ENCODE measurements at places on chromosomes 12 and 14.

- no peak for DNase-seq
Observed at GRCh38 chr12:11780521-11781101, 131.1 kb downstream of the ETV6 start.

- DNase-seq: no peak
Observed at GRCh38 chr12:94165138-94165537, 16.8 kb downstream of the PLXNC1 start.

GRCh38 chr14:59852350-59852749 lies 18.2 kb downstream of the RTN1 start:
- DNase-seq: no peak

DNA sequence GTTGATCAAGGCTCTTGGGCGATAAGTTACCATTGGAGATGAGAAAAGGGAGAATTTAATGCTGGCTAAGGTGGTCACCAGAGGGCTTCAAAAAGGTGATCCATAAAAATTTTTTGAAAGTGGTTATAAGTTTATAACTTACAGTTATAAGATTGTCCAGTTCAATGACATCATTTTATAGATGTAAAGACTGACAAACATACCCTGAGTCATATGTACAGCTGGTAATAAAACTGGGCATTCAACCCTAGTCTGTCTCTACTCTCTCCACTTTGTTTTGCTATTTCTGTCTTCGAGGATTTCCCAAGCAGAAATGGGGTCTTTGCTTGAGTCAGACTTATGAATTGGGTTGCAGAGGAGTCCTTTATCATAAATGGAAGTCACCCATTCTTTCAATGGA lies 454.0 kb downstream of the SOX5 start:
- DNase-seq: no peak

- no peak for DNase-seq
Observed at GRCh38 chr12:53230108-53230845, 1.7 kb downstream of the RARG start.

- DNase-seq: no peak
Observed at GRCh38 chr12:83224012-83224411, 537.3 kb downstream of the TMTC2 start.

DNA sequence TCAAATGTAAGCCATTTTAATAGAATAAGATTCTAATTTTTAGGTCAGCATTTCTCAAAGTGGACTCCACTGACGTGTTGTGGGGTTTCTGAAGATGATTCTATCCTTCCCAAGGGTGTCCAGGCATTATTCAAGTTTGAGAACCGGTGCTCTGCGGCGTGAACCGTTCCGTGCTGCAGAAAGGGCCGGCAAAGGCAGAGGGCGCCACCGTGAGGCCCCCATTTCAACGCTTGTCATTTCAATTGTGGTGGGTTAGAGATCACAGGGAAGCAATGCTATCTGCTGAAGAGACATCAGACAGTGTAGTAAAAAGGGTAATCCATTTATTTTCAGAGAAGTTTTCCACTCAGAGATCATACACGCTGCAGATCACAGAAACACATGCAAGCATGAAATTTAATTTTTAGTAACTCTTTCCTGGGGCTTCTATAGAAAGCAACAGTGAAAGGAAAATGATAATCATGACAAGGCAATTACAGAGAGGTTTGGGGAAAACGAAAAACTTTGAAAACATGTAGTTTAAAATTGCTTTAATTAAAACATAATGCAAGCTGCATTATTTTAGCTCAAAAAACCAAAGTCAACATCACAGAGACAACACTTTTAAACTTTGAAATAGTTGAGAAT lies 201.7 kb downstream of the EXOC5 start:
- no peak for DNase-seq

DNA sequence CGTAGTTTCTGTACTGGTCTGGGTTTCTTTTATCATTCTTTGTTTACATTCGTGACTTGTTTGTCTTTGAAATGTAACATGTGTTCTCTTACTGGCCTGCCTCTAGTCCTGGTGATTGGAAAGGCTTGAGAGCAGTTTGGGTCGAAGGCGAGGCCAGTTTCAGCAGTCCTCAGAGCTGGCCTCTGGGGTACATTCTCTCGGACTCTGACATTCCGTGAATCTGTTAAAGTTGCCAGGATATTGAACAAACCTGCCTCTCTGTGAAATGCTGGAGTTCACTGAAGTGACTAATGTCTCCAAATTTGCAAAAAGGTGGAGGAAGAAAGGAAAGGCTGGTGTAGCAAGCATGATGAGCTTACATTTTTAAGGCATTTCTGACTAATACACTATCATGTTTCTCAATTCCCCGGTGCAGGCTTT lies 1.5 kb downstream of the PLEKHA5 start:
- DNase-seq: no peak

DNA sequence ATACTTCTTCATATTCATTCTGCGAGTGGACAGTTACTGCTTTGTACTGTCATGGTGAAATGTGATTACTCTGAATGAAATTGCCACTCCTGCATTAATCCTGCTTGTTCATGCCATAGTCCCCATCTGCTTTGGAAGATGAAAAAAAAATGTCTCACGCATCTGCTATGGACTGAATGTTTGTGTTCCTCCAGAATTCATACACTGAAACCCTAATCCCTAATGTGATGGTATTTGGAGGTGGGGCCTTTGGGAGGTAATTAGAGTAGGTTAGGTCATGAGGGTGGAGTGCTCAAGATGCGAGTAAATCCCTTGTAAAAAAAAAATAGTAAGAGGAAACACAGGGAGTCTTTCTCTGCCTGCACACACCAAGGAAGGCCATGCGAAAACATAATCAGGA lies 427.2 kb downstream of the TMTC2 start:
- DNase-seq: no peak

- no peak for DNase-seq
Observed at GRCh38 chr14:86501611-86502010, 971.7 kb downstream of the FLRT2 start.

DNA sequence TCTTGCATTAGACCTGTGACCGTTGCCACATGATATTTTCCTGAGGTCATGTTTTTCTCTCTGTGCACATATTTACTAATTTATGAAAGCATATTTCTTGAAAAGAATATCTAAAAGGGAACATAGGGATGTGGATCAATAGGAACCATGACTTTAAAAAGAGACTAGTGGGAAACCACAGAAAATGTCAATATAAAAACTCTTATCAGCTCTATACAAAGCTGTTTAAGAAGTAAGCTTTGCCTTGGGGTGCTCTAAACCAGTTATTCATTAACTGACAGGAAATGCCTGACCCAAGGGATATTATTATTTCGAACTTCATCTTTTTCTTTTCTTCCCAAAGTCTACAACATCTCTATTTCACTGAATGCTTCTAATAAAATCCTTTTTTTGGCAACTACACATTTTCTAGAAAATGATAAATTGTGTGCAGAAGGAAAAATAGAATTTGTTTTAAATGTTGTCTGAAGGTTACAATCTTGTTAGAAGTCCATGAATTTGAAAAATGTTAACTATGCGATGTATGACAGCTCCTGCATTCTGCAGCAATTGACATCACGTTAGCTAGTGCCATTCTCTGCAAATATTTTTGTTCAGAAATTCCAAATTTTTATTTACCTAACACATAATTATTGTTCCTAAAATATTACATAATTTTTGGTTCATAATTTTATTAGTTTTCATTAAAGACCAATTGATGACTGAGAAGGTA lies 345.0 kb downstream of the SLC16A7 start:
- no peak for DNase-seq

DNA sequence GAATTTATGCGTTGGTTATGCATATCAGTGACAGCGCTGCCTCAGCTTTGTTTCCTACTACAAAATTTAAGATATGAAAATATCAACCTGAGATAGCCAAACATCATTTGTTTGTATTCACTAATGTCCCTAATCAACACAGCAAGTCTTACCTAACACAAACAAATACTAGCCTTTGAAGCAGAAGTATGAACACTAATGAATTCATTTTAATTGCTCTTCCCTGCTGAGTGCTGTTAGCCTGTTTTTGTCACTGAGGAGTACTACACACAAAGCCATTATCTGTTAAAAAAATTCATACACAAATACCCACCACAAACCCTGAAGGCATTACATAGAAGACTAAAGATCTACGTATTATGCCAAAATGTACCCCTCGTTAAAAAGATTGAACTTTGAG lies 150.8 kb downstream of the HELB start:
- no peak for DNase-seq

DNA sequence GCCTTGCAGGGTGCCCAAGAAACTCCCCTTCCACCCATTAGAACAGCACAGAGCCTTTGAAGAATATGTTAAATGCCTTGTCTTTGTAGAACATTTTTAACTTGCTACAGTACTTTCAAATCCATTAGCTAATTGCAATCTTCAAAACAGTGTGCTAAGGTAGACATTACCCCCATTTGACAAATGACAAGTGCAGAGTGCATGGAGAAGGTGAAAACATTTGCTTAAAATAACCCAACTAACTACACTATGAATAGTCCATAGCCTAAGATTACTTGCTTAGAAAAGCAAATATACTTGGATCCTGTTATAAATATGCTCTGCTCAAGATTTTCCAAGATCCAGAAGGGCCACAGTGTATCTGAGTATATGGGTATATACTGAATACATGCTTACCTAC lies 87.0 kb upstream of the G2E3 start:
- no peak for DNase-seq

- no peak for DNase-seq
Observed at GRCh38 chr14:90815822-90816662, at the start of gene TTC7B. Gene TTC7B (minus strand): TSS chr14:90816430. CDS start chr14:90816295, 135 bp downstream.

GRCh38 chr12:104785886-104786285 lies 172.2 kb downstream of the SLC41A2 start:
- no peak for DNase-seq

GRCh38 chr12:104275689-104276088 lies 27.9 kb upstream of the EID3 start:
- DNase-seq: no peak

DNA sequence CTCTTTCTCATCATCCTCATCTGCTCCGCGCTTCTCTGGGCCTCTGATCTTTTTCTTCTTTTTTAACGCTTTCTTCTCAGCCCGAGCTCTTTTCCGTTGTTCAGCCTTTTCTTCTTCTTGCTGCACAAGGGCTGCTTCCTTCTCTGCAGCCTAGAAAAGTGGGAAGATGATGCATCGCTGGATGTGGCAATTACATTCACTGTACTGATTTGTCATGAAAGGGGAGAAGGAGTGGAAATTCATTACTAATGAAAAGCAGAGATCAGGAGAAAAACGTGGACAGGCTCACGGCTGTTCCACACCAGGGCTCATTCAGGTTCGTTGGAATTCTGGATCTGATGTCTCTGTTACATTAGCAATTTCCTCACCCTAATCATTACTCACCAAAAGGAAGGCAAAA lies 15.1 kb downstream of the FICD start:
- no peak for DNase-seq

DNA sequence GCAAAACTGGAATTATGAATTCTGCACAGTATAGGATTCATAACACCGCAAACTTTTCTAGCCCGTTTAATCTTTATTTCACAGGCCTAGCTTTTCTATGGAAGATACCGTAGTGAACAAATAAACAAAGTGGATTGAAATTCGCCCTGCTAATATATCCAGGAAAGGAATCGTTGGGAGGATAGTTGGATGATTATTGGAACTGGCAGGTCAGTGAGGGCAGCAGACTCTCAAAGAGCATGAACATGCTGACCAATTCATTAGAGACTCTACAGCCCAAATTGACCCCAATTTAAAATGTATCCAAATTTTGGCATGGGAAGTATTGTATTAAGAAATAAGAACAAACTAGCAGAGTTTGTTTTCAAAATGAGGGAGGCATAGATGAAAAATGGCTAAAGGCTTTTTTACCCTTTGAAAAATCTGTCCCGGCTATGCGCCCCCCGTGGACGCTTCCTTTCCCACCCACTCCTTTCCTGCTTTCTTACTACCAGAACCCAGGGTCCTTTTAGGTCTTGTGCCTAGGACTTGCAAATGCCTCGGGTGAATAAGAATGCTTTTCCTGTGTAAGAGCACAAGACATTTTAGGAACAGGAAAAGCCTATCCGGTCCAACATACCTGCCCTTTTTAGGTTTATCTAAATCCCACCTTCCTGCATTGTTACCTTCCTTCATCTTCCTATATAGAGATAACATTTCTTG lies 84.6 kb upstream of the PTPRB start:
- DNase-seq: no peak

GRCh38 chr14:85531141-85531586 lies 1.2 kb downstream of the FLRT2 start:
- DNase-seq: no peak

DNA sequence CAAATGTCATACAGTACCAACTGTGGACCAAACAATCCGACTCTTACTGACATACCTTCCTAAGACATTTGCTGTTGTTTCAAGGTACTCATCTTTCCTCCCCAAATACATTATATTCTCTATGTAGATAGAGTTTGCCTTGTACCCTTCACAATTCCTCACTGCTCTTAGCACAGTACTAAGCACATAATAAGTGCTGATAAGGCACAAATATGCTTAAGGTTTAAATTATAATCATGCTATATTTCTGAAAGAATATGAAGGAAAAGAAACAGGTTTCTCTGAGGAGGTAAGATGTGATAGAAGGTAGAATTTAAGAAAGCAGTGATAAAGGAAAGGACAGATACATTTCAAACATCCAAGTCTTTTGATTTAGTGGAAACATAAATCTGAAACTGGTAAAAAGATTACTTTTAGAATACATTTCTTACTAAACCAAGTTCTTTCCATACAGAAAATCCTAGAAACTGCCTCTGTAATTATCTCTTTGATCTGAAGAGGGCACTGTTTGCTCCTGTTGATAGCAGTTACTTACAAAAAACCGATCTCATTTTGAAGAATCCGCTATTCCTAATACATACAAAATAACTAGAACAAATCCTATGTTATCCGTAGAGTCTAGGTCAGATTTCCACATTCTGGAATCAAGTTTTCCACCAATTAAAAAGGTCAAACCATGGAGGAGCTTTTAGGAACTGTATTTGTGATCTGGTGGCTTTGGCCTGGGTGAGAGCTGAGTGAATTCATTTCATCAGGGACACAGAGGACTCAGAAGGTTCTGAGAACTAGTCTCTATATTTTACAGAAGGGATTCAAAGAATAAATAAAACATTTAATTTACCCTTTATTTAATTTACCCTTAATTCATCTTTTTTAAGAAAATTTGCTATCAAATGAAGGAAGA lies 311.9 kb downstream of the DAD1 start:
- DNase-seq: no peak

DNA sequence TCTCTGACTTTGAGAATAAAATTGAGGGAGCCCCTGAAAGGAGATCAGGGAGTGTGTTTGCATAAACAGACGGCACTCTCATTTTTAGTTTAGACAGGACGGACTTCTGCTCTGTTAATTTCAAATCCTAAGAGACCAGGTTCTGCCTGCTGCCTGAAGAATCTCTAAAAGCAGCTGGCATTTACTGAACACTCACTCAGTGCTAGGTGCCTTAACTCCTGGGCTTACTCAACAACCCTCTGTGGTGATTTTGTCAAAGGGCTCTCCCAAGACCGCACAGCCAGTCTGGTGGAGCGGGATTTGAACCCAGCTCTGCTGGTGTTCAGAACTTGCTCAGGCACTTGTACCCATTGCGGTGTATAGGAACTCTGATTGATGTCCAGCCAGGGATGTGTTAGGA lies 2.2 kb downstream of the ORAI1 start:
- no peak for DNase-seq

Measured in NCI-H1436 treated with DMSO at 0.1 percent for 48 hours (cell line).